BE2C (cell line): ENCODE measurements at places on chromosomes 2 and 18.

- DNase-seq: no peak
Measured at GRCh38 chr2:214801068-214801467, 8.4 kb downstream of the BARD1 start.

DNA sequence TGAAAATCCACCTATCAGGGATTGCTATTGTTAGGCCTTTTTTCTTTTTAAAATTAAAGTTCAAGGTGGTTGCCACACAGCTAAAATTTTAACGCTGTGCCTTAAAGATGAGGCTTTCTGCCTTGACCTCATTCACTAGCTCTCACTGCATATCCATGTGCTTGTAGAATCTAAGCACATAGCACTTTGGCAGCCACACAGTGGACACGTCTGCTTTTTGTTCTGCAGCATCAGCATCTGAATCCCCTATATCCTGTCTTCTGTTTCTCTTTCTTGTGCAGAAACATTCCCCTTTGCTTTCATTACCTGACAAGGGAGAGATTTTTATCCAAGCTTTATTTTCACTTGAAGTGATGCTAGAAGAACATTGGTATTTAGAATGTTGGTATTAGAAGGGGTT, 38.1 kb downstream of the RALB start:
- DNase-seq: no peak

DNA sequence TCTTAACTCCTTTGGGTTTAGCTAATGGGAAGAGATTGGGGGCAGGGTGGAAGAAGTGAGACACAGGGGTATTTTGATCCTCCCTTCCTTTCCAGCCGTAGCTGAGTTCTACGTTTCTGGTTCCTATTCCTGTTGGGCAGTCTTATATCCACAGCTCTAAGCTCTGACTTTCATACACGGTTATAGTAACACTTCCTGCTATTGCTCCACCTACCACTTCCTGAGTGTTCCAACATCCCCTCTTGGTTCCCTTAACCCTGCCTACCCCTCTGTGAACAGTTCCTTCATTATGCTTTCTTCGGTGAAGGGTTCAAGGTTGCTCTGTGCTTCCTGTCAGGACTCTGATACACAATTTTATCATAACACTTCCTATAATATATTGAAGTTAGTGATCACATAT, 205.1 kb downstream of the DNAH7 start:
- DNase-seq: no peak

DNA sequence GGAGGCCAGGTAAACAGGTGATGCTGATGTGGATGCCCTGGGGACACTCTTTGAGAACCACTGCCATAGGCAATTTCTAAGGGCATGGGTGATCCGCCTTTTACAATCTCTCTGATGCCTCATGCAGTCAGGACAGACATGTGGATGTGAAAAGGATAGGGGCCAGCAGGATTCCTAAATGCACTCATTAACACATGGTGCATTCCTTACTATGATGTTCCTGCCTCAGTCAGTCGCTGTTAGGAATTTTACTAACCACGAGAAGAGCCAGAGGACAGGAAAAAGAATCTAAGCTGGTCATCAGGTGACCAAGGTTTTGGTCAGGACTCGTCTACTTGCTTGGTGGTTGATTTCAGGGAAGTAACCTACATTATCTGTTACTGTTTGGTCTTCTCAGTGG, 191.0 kb downstream of the ARL4C start:
- DNase-seq: no peak

- DNase-seq: no peak
Measured at GRCh38 chr18:63189817-63190216, 129.8 kb downstream of the BCL2 start.

GRCh38 chr2:165787334-165787733, 6.7 kb downstream of the GALNT3 start:
- no peak for DNase-seq

DNA sequence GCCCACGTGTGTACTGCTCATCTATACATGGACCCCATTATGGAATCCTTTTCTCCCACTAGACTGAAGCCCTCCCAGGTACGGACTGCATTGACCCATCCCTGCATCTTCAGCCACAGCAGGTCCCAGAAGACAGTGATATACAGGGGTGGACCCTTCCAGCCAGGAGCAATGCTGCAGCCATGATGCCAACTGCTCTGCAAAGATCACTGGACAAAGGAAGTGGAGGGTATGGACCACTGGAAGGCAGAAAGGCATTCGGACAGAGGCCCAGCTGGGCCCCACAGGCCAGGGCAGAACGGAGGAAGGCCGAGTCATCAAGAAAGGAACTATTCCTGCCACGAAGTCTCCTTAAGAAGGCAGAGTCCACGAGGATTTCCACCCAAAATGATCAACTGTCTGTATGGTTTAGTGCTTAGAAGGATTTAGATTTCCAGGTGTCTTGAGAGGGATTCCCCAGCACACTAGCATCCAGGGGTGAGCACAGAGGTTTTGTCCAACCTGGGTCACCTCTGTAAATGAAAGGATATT, 93.4 kb downstream of the TWIST2 start:
- no peak for DNase-seq
